H4 (cell line): ENCODE measurements at places on chromosomes 16 and 17. TPM values are rescaled to one million over a fixed set of nuclear protein-coding genes. Genes with fewer than 3 reads are reported as not detected.

The EFCAB5 gene
- 0.58 TPM in 1 of 2 replicates, not detected in the other for total RNA-seq

The COPZ2 gene
- 16.9 and 17.4 TPM in 2 replicates for total RNA-seq

The STH gene
- total RNA-seq, result not detected in 2 replicates

The TMIGD1 gene
- not detected in 2 replicates for total RNA-seq

The STX1B gene
- total RNA-seq, result 0.04 TPM in 1 of 2 replicates, not detected in the other

The LHX1 gene
- total RNA-seq, result 0.39 and 0.97 TPM in 2 replicates

The ZNF267 gene
- 3.5 and 8.1 TPM in 2 replicates for total RNA-seq

The NUPR1 gene
- 52.0 and 53.5 TPM in 2 replicates for total RNA-seq

The FAM171A2 gene
- total RNA-seq, result 3.4 and 6.5 TPM in 2 replicates

The SLC35G6 gene
- total RNA-seq, result not detected in 2 replicates

The HS3ST6 gene
- total RNA-seq, result not detected in 2 replicates

DNA sequence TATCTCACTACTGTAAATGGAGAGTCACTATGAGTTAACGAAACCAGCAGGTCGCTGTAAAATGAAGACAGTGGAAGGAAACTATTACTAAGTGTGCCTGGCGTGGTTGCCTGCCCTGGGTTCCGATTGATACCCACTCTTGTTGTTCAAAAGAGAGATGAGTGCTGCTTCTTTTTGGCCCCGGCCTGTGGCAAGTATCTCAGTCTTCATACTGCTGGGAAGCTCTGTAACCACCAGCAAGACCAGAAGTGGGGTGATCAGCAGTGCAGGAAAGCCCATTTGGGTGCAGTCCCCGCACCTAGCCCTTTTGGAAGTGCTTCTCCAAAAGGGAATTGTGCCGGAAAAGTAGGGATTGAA lies 104.5 kb downstream of the SNX29 start:
- no peak for DNase-seq

DNA sequence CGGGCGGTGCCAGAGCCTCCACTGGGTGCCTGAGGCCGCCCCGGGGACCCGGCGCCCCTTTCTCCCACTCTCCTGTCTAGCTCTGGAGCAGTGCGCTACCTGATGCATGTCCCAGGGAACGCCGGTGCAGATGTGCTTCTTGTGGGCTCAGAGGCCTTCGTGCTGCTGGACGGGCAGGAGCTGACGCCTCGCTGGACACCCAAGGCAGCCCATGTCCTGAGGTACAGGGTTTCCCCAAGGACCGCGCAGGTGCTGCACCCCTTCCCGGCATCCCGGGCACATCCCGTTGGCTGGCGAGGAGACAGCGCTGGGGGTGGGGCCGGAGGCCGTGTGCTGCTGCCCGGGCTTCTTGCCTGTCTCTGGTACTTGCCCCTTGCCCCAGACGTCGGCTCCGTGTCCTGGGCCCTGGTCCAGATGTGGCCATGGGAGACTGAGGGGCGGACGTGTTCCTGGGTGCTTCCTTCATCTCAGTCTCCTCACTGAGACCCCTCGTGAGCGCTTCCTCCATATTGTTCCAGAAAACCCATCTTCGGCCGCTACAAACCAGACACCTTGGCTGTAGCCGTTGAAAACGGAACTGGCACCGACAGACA lies 12.5 kb downstream of the RGS11 start:
- DNase-seq, result no peak

- DNase-seq, result no peak
These were observed 70.5 kb downstream of the AATF start for GRCh38 chr17:37019117-37019740.

DNA sequence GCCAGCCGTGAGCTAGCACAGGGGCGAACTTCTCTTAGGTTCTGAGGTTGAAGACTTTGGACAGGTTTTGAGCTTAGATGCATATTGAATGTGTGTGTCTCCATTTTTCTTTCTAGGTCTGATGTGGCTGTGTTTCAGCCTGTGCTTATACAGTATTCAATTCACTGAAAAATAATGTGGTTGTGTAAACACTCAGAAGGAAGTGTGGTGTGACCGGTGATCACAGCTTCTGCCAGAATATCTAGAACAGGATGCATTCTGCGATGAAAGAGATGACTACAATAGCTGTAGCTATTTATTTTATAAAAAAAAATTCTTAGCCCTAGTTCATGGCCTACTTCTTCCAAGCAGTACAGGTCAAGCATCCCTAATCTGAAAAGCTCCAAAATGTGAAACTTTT lies 64.4 kb downstream of the MAP2K6 start:
- no peak for DNase-seq

DNA sequence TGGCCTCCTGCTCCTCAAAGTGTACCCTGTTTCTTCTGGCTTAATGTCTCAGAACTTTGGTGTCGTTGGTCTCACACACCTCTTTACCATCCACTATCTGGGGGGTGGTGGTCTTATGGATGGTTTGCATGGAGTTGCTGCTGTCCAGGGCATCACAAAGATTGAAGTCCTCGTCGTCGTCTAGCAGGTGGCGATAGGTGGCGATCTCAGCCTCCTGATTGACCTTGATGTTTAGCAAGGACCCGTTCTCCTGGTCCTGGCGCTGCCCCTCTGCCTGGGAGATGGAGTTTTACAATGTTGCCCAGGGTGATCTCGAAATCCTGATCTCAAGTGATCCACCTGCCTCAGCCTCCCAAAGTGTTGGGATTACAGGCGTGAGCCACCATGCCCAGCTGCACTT lies 31.1 kb upstream of the HELZ start:
- no peak for DNase-seq

DNA sequence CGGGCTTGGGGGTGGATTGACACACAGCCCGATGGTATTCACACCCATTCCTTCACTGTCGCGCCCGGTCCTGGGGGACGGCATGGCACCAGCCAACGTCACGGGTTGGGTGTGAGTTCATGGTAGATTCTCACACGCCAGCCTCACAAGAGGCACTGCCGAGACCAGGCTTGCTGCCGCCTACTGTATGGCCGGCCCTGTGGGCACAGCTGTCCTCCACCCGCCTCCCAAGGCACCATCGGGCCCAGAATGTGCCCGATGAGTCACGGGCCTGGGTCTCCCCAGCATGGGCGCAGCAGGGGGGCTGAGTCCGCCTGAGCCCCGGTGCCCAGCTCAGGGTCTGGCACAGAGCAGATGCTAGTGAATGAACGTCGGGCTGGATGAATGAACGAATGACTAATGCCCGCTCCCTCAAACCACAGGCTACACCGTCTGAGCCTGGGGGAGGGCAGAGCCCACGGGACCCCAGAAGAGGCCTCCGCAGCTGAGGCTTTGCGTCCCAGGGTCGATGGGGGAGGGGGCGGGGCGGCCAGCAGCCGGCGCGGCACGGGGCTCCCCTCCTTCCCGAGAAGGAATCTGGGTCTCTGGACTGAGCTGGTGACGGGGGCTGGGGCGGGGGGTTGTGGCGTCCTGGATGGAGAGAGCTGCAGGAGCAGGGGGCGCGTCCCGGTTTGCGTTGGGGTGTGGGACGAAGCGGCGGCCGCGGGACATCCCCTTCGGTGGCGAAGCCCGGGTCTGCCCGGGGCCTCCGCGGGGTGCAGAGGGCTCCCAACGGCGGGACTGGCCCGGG lies 829 bp downstream of the PITPNM3 start:
- DNase-seq, result no peak

- DNase-seq, result peak; percentile 74
These were observed 21.5 kb downstream of the MYO18A start for GRCh38 chr17:29158488-29159275.

DNA sequence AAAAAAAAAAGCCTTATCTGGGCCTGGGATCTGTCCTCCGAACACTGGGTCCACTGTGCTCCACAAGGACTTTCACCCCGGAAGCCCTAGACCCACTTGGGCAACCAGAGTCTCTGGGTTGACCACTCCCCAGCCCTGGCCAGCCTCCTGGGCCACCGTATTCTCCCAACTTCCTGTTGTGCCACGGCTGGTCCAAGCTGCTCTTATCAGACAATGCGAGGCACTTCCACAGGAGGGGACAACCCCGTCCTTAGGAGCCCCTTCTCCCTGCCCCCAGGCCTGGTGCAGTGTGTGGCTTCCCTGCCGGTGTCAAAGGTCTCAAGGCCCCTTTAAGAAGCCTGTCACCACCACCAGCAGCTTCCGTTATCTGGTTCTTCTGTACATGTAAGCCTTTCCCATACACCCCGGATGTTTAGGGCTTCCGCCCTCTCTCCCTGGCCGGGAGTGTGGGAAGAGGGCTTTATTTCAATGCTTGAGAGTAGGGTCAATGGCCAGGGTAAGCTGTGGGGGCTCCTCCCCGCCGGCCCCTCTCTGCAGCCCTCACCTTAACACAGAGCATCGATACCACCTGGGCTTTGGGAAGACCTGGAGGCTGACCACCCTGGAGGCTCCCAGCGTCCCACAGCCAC lies 313.0 kb downstream of the SEC14L1 start:
- no peak for DNase-seq

- no peak for DNase-seq
These were observed 17.5 kb downstream of the NDUFAF8 start for GRCh38 chr17:81256616-81257015.

DNA sequence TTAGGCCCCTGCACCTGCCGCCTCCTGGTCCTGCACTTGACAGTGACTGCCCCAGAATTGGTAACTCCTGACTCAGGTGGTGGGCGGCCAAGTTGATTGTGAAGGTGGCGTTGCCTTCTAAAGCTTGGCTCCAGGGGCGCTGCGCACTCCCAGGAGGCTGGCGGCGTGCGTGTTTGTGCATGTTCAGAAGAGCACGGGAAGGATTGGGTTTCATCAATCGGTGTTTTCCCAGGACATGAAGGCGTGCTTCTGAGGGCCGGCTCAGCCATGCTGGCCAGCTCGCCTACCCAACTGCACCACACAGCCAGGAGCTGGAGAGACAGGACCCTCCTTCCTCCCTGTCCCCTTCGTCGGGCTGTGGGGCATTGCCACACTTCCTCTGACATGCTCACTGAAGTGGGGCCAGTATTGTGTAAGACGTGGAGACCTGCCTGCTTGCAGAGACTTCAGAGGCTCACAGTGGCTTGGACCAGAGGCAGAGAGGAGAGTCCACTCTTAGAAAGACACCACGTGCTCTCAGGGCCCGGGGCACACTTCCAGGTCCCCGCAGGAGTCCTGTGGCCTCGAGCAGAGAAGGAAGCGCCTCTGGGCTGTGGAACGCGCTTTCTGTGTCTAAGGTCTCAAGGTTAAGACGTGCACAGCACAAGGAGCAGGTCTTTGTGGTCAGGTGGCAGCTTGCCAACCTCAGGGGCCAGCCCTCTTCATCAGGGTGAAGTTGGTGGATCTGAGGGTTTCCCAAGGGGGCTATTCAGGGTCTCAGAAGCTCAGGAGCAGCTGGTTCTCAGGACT lies 2.8 kb downstream of the RAB40C start:
- DNase-seq, result no peak

DNA sequence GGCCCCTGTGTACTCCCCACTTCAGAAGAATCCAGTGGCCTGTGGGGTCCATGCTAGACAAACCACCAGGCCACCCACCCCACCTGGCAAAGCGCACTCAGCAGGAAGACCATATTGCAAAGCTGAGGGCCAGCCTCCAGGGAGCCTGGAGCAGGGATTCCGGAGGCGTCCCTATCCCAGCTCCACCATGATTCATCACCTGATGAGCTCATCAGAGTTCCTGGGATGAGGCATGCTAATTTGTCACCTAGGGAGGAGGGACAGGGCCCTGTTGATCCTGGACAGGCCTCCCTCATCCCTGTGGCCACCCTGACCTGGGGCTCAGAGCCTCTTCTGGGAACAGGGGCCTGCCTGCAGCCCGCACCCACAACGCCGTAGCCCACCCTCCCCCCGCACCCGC lies 131.6 kb upstream of the PLCG2 start:
- DNase-seq, result peak; percentile 47
